ENCODE measurements at places on chromosomes 5 and 9.

- DNase-seq, result peak; percentile 48
These were observed 118.7 kb upstream of the CD180 start for GRCh38 chr5:67315082-67315989.

DNA sequence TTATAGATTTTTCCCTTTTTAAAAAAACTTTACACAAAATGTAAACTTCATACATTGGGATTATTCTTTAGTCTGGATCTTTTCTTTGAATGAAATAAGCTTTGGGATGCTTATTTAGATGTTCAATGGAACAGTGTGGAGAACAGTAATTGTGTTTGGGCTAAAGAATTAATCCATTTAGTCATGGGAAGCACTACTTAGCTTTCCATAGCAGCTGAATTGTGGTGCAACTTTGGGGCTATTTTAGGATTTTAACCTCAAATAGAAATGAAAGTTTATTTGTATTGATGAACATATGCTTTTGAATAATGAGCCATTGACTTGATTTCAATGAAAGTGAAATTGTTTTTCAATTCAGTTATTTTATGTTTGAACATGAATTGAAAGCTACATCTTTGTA is 72.4 kb downstream of the ZCCHC7 start:
- DNase-seq, result no peak

- no peak for DNase-seq
These were observed 87.9 kb upstream of the FSD1L start for GRCh38 chr9:105359892-105360291.

GRCh38 chr5:97106216-97106581 is 36.2 kb downstream of the LIX1 start:
- DNase-seq, result no peak

DNA sequence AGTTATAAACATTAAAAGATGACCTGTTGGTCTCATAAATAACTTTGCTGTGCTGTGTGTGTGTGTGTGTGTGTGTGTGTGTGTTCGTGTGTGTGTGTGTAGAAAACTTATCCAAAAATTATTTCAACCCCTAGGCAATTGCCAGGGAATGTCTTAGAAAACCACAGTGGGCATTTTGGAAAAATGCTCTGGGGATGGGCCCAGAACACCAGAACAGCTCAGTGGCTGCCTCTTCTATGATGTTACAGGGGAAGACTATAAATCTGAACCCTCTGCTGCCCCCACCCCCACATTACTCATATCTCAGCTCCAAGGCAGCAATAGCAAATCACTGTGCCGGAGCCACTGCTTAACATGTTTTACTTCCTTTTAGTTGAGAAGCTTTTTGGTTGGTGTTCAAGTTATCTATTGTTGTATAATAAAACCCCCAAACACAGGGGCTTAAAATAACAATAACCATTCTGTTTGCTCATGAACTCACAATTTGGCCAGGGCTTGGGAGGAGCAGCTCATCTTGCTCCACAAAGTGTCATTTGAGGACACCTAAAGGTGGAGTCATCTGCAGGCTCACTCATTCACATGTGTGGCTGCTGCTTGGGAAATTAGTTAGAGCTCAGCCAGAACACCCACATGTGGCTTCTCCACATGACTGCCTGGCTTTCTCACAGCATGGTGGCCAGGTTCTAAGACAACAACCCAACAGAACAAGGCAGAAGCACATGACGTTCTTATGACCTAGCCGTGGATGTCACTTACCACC is 40.4 kb downstream of the ACTBL2 start:
- no peak for DNase-seq

GRCh38 chr9:106758911-106759310 is 104.1 kb upstream of the ZNF462 start:
- no peak for DNase-seq

DNA sequence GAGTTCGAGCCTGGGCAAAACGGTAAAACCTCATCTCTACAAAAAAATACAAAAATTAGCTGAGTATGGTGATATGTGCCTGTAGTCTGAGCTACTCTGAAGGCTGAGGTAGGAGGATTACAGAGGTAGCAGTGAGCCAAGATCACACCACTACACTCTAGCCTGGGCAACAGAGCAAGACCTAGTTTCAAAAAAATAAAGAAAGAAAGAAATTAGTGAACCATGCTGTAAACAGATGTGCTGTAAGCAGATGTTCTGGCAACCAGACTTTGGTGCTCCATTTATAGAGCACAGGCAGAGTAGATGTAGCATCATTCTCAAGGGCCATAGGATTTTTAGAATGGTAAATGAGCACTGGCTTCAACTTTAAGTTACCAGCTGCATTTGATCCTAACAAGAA is 115.4 kb downstream of the ST8SIA4 start:
- no peak for DNase-seq

- DNase-seq, result no peak
These were observed 14.0 kb upstream of the TRIM14 start for GRCh38 chr9:98132806-98133631.

GRCh38 chr9:21708260-21708711 is 94.2 kb upstream of the MTAP start:
- DNase-seq, result no peak

DNA sequence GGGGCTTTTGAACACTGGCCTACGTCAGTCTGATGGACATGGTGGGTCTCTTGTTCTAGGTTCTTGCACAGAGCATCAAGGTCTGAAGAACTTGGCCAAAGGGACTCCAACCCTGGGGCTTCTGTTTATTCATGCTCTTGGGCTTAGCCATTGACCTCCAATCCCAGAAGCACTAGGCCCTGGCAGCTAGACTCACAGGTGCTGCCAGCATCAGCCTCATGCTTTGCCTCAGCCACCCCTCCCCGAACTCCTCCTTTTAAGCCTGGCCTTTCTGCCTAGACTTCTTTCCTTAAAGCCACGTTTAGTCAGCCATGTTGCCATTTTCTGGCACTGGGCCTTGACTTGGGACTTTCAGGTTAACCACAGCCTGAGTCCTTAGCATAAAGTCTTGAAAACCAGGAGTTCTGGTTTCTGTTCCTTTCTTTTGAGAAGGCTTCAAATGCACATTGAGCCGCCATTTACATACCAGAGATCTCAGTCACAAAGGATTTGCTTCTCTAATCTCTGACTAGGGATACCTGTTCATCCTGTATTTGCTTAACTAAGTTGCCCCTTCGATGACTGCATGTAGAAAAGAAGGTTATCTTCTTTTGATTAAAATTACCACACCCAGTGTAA is 54.7 kb downstream of the ANGPTL2 start:
- no peak for DNase-seq

GRCh38 chr5:1786621-1787471 is 12.8 kb downstream of the MRPL36 start:
- no peak for DNase-seq

GRCh38 chr5:180367300-180367699 is 14.2 kb upstream of the GFPT2 start:
- no peak for DNase-seq

DNA sequence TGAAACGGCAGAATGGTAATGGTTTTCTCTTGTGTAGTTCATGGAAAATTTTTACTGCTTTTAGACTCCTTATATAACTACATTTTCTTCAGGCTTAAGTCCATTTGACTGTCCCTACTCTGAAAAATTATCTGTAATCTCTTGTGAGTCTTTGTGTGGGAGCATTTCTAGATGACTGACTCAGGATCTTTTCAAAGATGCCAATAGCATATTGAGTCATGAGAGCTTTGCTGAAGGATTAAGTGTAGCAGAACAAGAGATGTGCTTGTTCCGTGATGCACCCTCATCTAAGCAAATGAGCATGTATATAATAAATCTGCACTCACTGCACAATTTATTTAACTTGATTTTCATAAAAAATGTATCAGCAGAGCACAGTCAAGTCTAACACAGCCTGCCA is 298.7 kb upstream of the CDH6 start:
- DNase-seq, result no peak

GRCh38 chr9:5582835-5583195 is 46.1 kb upstream of the RIC1 start:
- DNase-seq, result peak; percentile 68

DNA sequence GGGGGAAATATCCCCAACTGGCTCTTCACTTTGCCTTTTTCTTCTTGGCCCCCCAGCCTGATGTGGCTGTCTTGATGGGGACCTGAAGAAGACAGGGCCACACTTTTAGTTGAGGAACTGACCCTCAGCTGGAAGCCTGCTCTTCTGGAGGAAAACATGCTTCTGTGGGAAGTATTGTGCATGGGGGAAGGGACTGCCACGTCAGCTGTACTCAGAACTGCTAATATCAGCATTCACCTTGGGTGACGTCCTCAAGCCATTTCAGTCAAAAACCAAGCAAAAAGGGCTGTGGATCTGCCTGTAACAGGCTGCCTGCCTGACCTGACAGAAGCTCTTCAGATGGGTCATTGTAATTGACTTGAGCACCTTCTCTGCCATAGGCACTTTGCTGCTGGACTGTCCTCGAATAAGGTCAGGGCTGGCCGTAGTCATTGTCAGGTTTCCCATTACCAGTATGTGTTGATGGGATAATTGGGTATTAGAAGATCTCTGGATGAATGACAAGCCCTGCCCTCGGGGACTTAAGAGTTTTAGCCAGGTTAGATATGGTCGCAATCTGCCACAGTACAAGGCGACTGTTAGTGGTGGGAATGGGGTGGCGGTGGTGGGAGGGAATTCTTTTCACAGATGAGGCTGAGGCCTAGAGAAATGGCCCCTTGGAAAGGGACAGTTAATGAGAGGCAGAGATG is 10.4 kb downstream of the RAI14 start:
- no peak for DNase-seq

Measured in ACHN (cell line).